SK-N-SH treated with all-trans-retinoic acid at 6 μM for 48 hours (cell line): ENCODE measurements at places on chromosomes 1 and 21.

- no peak for ATAC-seq
Observed at GRCh38 chr1:27678747-27679146, 6.8 kb upstream of the IFI6 start.

DNA sequence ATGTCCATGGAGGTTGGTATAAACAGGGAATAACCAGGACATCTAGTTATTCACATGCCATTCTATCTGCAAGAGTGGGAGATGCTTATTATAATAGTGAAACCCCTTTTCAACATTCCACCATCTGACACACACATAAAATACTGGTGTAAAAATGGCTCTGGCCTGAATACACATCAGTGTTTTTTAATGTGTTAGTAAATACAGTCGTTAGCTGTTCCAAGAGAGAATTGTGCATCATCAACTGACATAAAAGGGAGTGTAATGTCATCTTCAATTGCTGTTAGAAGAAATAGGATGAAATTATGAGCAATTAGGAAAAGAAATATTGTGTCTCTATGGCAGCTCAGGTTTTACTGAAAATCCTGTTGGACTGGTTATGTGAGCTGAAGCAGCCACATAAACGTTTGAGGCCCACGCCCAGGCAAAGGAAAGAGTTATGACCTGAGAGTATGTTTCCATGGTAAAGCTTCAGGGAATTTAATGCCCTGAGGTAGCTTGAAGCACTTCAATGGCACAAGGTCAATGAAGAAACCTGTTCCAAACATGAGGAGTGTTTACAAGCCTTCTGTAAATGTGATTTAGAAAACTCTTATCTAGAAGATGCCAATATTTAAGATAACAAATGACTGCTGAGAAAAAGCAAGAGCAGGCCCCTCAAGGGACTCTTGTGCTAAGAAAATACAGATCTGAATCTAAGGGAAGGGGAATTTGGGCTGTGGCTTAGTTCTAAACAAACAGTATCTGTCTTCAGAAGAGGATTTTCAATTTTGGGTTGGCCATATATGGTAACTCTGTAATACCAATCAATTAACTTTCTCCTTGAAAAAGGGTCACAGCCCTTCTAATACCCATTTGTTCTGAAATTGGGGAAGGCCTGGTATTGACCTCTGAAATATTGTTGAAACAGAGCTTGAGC lies 384.3 kb downstream of the SEC16B start:
- no peak for ATAC-seq

GRCh38 chr1:192639607-192640368 lies 3.8 kb downstream of the RGS13 start:
- ATAC-seq = peak; percentile 87

DNA sequence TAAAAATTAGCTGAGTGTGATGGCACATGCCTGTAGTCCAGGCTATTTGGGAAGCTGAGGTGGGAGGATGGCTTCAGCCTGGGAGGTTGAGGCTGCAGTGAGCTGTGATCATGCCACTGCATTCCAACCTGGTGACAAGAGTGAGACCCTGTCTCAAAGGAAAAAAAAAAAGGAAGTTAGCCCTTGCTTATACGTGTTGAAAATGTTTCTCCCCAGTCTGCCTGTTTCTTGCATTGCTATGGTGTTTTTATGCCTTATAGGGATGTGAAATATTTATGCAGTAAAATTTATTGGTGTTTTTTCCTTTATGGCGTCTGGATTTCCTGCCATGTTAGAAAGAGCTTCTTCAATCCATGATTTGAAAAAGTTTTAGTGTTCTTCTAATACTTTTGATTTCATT lies 3.6 kb upstream of the RERE start:
- no peak for ATAC-seq

GRCh38 chr1:78408192-78408591 lies 82.6 kb upstream of the PTGFR start:
- peak; percentile 67; the same call in 1 of the 3 replicates for ATAC-seq

GRCh38 chr1:172325531-172325930 lies 95.0 kb upstream of the C1orf105 start:
- ATAC-seq = peak; percentile 3; the same call in 1 of the 3 replicates

- no peak for ATAC-seq
Observed at GRCh38 chr1:7447736-7448135, 323.4 kb upstream of the VAMP3 start.

GRCh38 chr1:237492359-237492758 lies 398.4 kb downstream of the ZP4 start:
- no peak for ATAC-seq

GRCh38 chr1:10628685-10629084 lies 153.9 kb downstream of the PEX14 start:
- ATAC-seq = no peak

- no peak for ATAC-seq
Observed at GRCh38 chr1:223084464-223084866, 58.6 kb downstream of the TLR5 start.

- no peak; the same call in 2 of the 3 replicates for ATAC-seq
Observed at GRCh38 chr1:180898441-180899219, 14.1 kb upstream of the KIAA1614 start.

GRCh38 chr1:54945393-54945936 lies 35.0 kb upstream of the TMEM61 start:
- no peak for ATAC-seq

- ATAC-seq = no peak
Observed at GRCh38 chr1:66981679-66982078, 56.9 kb downstream of the MIER1 start.

GRCh38 chr1:165549973-165550372 lies 6.2 kb downstream of the LRRC52 start:
- ATAC-seq = no peak

DNA sequence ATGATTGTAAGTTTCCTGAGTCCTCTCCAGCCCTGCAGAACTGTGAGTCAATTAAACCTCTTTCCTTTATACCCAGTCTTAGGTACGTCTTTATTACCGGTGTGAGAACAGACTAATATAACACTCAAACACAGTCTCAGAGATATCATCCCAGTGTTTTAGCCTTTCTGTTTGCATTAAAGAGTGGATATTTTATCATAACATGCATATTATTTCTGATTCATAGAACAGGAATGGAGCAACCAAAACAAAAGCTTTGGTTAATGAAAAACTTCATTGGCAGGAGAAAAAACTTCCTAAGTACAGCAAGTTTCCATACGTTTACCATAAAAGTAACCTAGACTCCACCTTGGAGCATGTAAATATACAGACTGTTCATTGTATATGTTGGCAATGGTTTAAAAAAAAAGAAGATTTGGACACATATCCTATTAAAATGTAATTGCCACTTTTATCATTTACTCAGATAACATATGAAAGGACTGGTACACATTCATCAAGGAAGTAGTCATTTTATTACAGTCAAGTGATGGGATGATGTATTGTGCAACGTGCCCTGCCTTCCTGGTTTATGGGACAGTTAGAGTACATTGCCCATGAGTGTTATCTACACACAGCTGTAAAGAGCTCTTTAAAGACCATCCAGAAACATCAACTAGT lies 144.8 kb downstream of the ETS2 start:
- ATAC-seq = no peak

DNA sequence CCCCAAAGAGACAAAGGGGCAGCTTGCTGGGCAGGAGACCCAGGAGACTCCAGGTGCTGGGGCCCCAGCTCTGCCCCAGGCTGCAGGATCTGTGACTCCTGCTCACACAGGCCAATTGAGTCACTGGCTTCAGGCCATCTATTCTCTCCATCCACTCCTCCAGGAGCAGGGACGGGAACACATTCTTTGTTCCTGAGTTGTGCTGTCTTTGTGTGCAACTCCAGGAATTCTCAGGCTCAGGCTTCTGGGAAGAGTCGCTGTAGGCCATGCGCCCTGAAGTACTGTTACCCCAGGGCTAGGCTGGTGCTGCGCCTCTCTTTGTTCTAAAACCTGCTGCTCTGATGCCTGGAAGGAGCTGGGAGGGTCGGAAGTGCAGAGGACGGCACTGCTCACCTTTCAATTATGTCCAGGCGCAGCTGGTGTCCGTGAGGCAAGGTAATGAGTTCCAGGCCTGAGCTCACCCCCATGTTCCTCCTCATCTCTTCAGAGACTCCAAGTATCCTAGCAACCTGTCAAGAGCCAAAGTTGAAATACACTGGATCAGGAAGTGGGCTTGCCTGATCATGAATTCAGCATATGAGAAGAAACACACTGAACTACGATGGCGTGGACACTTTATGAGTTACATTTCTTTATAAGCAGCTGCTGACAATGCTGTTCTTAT lies 105.9 kb downstream of the BCAR3 start:
- ATAC-seq = peak; percentile 26

DNA sequence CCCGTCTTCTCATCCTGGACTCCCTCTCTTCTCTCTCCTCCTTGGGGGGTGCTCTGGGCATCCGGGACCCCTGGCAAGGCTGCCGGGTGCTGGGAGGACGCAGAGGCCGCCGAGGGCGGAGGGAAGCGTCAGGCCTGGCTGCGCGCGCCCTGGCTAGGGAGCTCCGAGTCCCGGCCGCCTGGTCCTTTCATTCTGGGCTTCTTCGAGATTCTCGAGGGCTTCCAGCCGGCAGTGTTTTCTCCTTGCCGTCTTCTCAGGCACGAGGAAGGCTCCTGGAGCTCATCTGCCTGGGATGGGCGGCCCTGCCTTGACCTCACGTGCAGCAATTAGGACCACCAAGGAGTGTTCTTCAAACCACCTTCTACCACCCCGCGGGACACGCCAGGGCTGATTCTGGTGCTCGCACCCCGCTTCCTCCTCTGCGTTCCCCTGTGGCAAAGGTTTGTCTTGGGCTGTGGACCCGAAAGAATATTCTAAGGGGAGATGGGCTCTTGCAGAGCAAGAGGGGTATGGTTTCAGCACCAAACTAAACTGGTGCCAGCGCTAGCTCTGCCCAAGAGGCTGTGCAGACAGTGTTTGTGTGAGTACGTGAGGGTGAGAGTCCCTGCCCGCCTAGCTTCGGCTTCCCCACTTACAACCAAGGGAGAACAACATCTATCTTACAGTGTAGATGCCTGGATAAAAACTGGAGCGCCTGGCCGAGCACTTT lies 36.5 kb downstream of the PIK3CD start:
- ATAC-seq = peak; percentile 67

GRCh38 chr1:88221411-88221810 lies 462.7 kb upstream of the PKN2 start:
- ATAC-seq = peak; percentile 25; the same call in 1 of the 3 replicates

DNA sequence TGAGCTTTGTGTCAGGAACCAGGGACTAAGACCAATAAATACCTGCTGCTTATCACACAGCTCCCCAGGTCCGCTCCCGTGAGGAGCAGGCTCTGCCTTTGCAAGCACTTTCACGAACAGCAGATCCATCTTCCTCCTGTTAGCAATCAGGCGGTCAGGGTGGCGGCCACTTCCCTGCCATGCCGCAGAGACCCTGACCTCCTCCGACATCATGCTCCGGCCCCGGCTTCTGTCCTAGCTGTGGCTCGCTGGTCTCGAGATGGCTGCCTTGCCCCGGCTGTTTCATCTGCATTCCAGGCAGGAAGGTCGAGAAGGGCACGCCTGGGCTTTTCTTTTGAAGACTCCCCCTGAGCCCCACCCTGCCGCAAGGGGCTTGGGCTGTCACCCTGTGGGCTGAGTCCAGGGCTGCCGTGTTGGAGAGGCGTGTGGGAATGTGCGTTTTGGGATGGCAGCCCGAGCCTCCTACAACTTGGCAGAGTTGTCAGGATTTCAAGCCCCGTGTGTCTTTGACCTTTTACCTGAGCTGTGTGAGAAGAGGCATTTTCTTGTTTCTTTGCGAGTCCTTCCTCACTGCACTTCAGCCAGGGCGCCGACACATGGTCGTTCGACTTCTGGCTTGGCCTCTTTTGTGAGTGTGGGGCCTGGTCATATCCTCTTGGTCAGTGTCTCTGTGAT lies 59.5 kb downstream of the AGPAT3 start:
- no peak for ATAC-seq

GRCh38 chr1:176206006-176206960 lies 803 bp downstream of the COP1 start:
- ATAC-seq = peak; percentile 60

DNA sequence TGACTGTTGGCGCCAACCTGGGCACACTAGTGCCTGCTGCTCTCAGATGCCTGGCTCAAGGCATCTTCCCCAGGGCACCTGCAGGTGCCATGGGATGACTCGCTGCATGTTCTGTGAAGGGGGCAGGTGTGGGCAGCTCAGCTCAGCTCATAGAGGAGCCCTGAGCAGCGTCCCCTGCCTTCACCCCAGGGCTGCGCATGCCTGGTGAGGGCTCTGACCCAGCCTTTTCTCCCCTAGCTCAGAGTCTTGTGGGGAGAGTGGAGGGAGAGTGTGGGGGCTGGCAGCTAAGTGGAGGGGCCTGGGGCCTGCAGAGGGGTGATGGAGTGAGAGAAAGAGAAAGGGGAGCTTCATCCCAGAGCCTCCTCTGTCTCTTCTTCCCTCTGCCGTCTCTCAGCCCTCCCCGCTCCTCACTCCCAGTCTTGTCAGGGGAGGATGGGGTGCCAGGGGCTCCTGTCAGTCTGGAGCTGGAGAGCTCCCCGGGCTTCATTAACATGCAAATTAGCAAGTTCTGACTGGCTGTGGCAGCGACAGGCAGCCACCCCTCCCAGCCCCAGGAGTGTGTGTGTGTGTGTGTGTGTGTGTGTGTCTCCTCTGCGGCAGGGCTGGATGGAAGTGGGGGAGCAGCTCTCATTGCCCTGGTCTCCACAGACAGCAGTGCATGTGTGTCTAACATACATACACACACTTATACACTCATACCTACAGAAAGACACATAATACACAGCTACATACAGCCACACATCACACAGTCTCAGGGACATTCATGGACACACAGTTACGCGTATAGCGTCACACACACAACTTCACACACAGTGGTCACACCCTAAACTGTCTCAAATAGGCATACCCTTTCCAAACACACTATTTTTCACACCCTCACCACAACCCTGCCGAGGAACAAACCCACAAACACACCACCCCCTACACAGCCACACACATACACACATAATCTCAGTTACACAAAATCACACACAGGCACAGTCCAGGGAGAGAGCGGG lies 34.0 kb downstream of the FOXO6 start:
- peak; percentile 53 for ATAC-seq

GRCh38 chr1:111855260-111855659 lies 99.6 kb downstream of the DDX20 start:
- ATAC-seq = no peak

GRCh38 chr1:247273013-247273412 lies 17.1 kb downstream of the VN1R5 start:
- ATAC-seq = no peak

- ATAC-seq = no peak
Observed at GRCh38 chr1:31748365-31748764, 15.8 kb downstream of the ADGRB2 start.

- peak; percentile 24 for ATAC-seq
Observed at GRCh38 chr1:36089393-36090121, 865 bp downstream of the ADPRS start.

GRCh38 chr21:15732290-15732995 lies 2.7 kb downstream of the USP25 start:
- no peak for ATAC-seq

GRCh38 chr1:197399755-197400521 lies 131.9 kb downstream of the CRB1 start:
- peak; percentile 72 for ATAC-seq
